Epithelial cell of esophagus (primary cell): ENCODE measurements at places on chromosomes 1 and 21.
A peak's percentile ranks its signal among the peaks of the same experiment; 100 is the strongest.

DNA sequence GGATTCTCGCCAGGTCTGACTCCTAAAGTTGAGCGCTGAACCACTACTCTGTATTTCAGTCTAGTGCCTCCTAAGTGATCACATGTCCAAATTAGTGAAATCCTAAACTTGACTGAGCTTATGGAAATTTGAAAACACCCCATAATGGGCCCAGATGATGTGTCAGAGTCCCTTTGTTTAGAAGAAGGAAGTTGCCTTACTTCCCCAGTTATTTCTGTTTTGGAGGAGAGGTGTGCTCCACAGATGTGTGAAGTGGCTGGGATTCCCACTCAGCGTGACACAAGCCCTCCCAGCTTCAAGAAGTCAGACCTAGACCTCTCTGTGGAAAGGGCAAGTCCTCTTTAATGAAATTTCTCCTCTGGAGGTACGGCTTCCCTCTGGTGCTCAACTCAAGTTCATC, 188.8 kb downstream of the TTLL7 start:
- DNase-seq: no peak

GRCh38 chr1:31987135-31987619, 26.5 kb upstream of the KHDRBS1 start:
- DNase-seq: no peak

GRCh38 chr1:6727535-6727934, 25.9 kb upstream of the DNAJC11 start:
- DNase-seq: peak; percentile 70

GRCh38 chr1:160085686-160086455, 4.5 kb downstream of the KCNJ9 start:
- DNase-seq: peak; percentile 79

GRCh38 chr1:200230671-200231070, 179.2 kb downstream of the ZNF281 start:
- no peak for DNase-seq

- DNase-seq: no peak
Observed at GRCh38 chr21:41670056-41670805, 96.6 kb downstream of the RIPK4 start.
